ENCODE measurements at places on chromosomes 3 and 15.

- DNase-seq: no peak
Observed at GRCh38 chr3:131535596-131535995, 32.8 kb upstream of the MRPL3 start.

GRCh38 chr15:38558372-38559059, 6.1 kb downstream of the RASGRP1 start:
- DNase-seq: no peak

DNA sequence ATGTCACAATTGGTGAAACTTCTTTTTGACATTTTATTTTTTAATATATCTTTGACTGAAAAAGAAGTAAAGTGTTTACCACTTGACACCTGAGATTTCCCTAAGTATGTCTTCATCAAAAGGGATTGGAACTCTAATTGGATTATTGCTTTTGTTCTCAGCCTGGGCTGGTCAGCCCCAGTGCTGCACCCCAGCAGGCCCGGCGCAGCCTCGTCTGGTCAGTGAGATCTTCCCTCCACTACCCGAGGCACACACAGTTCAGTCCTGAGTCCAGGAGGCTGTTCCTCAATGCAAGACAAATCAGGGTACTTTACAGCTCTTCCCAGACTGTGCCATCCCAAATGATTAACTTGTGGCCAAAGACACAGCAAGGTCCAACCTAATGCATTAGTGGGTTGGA, 146.9 kb upstream of the SEMA6D start:
- DNase-seq: no peak

- DNase-seq: no peak
Observed at GRCh38 chr3:40299130-40299720, 10.3 kb upstream of the EIF1B start.

DNA sequence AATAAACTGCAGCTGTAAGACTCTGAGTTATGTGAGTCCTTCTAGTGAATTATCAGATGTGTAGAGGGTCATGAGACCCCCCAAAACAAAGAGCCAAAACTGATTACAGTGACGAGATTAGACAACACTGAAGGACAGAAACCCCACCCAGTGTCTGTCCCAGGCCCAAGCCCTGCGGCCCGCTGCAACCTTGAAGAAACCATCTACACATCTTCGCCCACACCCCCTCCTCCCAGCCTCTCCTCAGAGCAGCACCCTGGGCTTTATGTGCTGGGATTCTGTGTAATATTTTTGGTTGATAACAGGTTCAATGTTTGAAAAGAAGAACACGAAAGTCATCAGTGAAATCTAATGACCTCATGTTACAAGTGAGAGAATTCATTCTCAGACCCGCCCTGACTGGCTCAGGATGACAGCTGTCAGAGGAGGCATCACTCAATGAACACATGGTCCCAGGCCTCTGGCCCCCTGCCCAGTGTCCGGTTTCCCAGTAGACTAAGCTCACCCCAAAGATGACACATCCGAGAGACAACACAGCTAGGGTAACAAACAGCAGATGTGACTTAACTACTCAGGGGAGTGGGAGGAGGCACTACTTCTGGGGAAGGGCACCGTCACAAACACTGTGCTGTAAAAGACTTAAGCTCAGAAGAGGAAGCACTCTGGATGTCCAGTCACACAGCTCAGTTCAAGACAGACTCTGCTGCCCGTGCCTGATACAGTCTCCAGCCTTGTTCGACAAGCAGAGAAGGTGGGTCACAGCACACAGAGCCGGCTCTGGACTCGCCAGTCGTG, 48.9 kb downstream of the NIPA2 start:
- DNase-seq: no peak

DNA sequence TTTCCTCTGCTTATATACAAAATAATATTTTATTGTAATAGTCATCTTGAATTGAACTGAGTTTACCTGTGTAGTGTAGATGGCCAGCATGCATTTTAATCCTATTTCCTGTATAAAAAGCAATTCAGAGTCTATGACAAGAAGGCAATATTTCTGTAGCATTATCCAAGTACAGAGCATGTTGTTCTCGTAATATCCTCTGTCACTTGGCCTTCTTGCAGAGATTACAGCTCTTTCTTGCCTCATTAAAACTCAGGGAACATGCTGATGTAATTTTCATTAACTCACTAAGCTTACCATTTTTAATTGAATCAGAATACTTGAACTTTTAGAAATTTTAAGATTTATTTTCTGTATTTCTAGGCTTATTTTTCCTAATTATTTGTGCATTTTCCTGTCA, 203.3 kb upstream of the AGTR1 start:
- DNase-seq: no peak

GRCh38 chr15:31027910-31028578, 36.6 kb upstream of the MTMR10 start:
- DNase-seq: no peak

GRCh38 chr3:144692488-144692887, 720.9 kb downstream of the DIPK2A start:
- DNase-seq: no peak

DNA sequence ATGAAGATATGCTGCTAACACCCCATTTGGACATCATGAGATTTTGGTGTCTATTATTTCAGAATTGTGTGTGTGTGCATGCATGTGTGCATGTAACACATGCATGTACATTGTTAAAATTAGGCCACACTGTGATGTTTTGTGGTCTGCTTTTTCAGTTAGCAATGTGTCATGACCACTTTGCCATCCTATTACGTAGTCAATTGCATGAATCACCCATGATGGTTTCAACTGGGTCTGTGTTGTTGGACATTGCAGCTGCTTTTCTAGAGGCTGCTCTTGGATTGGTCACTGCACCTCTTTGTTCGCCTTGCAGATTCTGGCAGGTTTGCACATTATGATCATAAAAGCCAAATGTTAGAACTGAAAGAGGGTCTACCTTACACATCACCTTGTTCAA, 101.0 kb upstream of the THBS1 start:
- DNase-seq: no peak

DNA sequence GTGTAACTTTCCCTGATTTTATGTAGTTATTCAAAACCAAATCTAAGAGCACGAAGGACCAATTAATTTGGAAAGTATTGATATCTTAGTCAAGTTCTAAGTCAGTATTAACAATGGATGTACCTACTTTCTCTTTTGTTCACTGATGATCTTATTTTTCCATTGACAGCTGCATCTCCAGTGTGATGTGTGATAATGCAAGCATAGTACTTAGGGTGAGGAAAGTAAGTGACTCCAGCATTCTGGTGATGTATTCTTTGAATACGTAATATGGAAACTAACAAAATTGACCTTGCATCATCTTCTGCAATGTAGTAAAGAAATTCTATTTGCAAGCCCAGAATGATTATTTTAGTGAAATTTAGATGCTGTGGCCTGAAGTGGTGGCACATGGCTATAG, 22.4 kb downstream of the FBXW12 start:
- no peak for DNase-seq

- DNase-seq: no peak
Observed at GRCh38 chr3:114608293-114608692, 314.5 kb downstream of the TIGIT start.

All from stimulated activated CD4-positive, alpha-beta T cell treated with anti-CD3 and anti-CD28 coated beads, Interleukin-1b, Interleukin-23, amount 100 ng/mL, for 24 hours (primary cell).